KBM-7 (cell line): ENCODE measurements at places on chromosomes 13 and 19.

DNA sequence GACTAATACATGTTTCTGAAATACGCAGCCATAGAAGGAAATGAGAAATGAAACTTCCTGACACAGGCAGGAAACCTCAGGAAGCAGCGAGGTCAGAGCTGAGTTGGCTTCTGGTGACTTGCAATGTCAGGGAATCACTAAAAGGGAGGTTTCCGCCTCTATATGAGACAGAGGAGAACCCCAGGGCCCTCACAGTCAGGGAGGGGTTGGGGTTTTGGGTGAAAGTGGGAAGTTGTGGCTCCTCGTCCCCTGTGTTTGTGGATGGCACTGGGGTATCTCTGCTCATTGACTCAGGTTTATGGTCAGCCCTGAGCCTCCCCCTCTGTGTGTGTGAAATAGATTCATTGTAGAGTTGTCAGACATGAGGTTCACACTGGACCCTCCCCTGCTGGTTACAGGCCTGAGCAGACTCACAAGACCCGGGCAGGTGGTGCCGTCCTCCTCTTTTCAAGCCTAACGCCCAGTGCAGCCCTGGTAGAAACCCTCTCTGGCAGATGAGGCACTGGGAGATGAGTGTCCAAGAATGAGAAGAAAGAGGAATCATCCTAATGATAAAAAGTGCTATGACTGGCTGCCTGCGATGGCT, 5.5 kb upstream of the LILRA6 start:
- DNase-seq = peak; percentile 42

- DNase-seq = no peak
Observed at GRCh38 chr13:106095919-106096318, 439.5 kb downstream of the EFNB2 start.

GRCh38 chr19:13989487-13989886, 16.6 kb downstream of the RFX1 start:
- no peak for DNase-seq

DNA sequence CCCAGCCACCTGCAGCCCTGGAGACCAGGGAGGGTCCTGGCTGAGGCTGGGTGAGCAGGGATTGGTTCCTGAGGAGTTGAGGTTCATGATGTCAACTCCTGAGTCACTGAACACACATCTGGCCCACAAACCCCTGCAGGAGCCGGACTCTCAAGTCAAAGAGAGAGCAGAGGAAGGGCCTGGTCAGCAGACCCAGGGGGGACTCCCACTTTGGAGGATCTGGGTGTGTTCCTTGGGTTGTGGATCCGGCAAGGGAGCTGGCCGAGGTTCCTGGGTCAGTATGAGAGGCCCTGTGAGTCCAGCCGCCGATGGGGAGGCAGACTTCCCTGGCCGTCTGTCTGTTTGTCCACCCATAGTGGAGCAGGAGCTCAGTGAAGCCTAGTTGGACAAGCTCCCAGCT, 4.0 kb downstream of the SLC7A10 start:
- no peak for DNase-seq

- DNase-seq = peak; percentile 11
Observed at GRCh38 chr19:57687363-57688010, 5.7 kb downstream of the ZNF551 start.

DNA sequence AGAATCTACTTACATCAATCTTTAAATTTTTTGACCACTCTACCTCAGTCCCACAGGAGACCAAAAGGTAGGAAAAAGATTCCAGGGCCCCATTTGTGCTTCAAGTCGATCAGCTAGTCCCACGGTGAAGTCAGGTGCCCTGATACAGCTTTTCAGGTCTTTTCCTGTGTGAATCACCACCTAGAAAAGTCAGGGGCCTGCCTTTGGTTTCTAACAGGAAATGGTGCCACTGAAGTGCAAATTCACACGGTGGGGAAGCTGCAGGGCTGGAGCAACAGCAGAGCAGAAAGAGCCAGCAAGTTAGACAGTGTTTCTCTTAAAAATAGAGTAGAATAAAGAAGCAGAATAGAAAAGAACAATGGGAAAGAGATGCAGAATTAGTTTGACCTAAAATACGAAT, 107.5 kb downstream of the KLF12 start:
- peak; percentile 10 for DNase-seq

DNA sequence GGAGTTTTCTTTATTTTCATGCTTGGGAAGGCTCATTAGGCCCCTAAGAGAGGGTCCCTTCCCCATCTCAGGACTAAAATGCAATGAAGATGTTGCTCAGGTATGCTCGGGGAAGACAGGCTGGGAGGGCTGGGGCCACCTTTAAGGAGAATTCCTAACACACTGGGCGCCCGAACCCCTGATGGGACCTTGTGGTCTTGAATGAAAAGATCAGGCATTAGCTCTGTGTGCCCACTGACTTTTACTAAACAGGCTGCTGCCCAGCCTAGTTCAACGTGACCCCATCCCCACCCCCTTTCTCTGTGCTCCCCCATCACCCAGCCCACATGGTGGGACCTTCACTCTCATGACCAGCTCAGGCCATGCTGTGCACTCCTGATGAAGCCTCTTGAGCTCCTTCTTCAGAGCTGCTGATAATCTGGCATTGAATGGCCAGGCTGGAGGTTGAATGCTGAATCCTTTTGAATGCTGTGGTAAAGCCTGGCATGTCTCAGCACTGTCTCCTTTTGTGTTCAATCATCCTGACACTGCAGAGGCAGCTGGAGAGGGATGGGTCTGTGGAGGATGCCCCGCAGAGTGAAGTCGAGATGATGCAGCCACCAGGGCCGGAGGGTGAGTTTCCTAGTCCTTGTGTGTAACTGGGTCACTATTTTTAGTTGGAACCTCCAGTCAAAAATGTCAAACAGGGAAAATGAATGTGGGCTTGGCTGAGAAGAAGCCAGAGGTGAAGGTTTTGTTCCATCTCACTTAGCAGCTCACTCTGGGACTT, 209.1 kb downstream of the UQCRFS1 start:
- DNase-seq = no peak

DNA sequence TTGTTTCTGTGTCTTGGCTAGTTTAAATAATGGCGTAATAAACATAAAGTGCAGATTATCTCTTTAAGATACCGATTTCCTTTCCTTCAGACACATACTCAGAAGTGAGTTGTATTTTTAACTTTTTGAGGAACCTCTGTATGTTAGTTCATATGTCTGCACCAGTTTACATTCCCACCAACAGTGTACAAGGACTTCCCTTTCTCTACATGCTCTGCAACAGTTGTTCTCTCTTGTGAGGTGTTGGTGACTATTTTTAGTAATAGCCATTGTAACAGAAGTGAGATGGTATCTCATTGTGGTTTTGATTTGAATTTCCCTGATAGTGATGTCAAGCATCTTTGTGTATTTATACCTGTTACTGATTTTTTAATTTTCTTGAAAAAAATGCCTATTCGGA, 418.6 kb downstream of the UQCRFS1 start:
- DNase-seq = peak; percentile 61

DNA sequence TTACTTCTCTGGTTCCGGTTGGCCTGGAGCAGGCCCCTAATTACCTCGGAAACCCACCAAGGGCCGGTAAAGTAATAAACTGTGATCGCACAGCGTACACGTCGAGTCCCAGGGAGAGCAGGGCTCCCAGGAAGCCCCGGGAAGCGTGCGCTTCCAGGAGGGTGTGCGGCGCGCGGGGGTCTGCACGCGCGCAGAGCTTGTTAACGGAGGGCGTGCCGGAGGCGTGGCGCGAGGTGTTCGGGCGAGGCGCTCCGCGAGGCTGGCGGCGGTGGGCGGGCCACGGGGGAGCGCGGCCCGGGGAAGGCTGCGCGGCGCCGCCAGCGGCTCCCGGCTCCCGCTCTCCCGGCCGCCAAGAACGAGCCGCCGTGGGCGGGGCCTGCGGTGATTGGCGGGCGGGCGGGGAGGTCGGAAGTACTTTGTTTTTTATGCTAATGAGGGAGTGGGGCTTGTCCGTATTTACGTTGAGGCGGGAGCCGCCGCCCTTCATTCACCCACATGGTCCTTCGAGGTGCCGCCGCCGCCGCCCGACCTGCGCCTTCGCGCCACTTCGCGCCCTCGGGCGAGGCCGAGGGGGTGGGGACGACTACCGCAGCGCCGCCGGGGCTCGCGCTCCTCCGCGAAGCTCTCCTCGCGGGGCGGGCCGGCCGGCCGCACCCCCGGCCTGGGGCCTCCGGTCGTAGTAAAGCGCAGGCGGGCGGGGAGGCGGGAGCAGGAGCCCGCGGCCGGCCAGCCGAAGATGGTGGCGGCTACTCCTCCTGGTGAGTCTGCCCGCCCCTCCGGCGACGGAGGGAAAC, at the start of gene MIR17HG:
Gene MIR17HG, plus strand, starts transcription at position 486 of the 794 bp plus-strand sequence.
- peak; percentile 95 for DNase-seq

DNA sequence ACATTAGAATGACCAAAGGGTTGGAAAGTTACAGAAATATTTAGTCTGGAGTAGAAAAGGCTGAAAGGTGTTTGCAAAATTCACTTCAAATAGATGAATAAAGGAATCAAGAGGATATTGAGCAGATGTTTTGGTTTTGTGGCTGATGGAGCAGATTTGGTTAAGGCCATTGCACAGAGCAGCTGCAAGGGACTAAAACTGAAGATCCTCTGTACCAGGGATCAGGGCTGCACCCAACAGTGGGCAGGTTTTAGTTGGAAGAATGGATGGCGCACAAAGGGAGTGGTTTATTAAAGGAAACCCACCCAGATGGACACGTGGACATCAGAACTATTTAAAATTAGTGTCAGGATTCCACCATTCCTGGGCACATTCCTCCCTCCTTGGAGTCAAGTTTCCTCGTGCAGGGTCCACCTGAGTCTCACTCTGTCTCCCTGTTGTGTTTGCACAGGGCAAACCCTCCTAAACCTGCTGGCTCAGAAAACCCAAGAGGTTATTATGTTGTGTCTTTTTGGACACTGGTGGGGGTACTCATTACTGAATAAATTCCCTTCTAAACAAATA, 9.2 kb upstream of the UBAC2 start:
- no peak for DNase-seq

DNA sequence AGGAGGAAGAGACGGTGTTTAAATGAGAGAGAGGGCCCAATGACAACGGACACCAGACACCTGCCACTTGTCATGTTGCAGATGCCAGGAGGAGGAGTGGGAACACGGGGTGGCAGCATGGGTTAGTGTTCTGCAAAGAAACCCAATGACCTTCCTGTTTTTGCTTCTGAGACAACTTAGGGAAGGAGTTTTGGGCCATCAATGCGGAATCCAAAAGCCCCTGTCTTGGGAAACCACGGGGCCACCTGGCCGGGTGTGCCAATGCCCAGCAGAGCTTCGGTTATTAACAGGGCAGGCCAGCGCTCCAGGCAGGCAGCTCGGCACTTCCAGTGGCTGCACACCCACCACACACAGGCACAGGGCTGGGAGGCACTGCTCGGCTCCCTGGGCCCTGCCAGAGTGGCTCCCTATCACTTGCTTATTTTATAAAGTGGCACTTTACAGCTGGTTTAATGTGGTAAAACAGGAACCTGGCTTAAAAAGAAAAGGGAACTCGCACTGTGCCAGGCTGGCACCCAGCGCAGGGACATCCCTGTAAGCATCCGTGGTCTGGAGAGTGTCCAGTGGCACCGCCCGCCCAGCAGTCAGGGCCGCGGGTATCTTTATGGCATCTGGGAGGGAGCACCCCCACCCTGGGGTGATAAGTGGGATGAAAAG, 19.1 kb downstream of the ELL start:
- DNase-seq = peak; percentile 57

GRCh38 chr13:24162604-24163003, 2.1 kb downstream of the SPATA13 start:
- DNase-seq = no peak

- DNase-seq = no peak
Observed at GRCh38 chr19:45881082-45881908, 4.6 kb downstream of the IRF2BP1 start.

- DNase-seq = no peak
Observed at GRCh38 chr19:58330458-58330857, 3.7 kb downstream of the ZSCAN22 start.

DNA sequence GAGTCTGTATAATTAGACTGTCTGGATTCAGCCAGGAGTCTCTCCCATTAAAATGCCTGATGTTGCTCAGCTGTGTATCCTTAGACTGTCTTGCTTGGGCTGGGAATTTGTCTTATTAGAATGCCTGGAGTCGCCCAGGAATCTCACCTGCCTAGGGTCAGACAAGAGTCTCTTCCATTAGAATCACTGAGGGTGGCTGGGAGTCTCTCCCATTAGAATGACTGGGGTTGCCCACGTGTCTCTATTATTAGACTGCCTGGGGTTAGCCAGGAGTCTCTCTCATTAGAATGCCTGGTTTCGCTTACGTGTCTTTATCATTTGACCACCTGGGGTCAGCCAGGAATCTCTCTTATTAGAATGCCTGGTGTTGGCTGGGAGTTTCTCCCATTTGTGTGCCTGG, 1450.0 kb downstream of the UQCRFS1 start:
- DNase-seq = no peak

DNA sequence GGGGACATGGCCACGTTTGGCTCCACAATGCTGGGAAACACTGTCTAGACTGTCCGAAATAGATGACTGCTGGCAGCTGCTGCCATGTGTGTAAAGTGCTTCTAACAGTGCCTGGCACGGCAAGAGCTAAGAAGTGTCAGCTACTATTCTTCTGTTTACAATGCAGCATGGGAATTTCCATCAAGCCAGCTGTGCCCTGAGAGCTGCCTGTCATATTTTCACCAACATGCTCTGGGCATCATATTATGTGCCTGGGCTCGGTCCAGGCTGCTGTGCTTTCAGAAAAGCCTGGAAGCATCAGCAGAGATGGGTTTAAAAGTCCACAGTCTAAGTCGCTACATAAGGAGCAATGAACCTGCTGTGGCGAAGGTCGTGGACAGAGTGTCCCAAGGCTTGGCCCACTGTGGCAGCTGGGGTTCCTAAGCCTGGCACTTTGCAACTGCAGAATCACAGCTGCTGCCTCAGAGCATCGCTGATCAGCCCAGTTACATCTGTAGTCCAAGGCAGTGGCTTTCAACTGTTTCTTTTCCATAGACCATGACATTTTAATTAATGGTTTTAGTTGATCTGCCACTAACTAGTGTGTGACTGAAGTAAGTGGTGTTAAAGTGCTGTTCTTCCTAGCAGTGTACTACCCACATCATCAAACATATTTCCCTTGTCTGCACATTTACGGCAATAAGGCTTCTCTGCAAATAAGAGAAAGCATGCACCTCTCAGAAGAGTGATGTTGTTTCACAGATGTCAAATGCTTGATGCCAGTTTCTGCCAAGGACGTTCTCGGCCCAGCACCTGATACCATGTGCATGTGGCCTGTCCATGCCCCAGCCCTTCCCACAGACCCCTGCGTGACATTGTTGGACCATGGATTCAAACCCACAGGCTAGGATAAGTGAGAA, 95.7 kb upstream of the C1QTNF9B start:
- no peak for DNase-seq

DNA sequence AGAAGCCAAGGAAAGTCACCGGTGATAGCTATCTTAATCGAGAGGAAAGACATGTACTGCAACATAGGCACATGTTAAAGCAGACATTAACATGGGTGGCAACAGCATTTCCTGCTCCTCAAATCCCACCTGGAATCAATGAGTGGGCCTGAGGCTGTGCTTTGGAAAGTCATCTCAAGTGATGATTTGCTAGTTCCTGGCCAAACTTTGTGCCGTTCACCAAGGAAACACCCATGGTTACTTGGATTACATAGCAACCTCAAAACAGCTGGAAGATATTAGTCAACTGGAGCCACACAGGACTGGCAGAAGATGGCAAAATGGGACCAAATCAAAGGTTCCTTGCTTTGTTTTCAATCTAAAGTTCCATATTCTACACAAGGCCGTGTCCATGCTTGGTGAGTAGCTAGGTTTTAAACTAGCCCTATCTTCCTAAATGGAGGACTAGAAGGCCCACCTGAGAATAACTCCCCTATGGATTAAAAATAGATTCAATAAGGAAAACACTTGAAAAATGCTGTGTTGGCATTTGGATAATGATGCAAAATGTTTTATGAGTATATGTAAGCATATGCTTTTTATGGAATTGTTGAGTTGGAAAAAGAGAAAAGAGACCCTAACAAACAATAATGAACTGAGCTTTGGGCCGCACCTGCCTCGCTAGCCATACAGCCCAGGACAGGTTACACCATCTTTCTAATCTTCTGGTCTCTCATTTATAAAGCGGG, 144.5 kb downstream of the RGCC start:
- DNase-seq = no peak
